ENCODE measurements at places on chromosomes 3 and 15.

- DNase-seq = no peak
These were observed 197.2 kb upstream of the RBMS3 start for GRCh38 chr3:29083676-29084075.

DNA sequence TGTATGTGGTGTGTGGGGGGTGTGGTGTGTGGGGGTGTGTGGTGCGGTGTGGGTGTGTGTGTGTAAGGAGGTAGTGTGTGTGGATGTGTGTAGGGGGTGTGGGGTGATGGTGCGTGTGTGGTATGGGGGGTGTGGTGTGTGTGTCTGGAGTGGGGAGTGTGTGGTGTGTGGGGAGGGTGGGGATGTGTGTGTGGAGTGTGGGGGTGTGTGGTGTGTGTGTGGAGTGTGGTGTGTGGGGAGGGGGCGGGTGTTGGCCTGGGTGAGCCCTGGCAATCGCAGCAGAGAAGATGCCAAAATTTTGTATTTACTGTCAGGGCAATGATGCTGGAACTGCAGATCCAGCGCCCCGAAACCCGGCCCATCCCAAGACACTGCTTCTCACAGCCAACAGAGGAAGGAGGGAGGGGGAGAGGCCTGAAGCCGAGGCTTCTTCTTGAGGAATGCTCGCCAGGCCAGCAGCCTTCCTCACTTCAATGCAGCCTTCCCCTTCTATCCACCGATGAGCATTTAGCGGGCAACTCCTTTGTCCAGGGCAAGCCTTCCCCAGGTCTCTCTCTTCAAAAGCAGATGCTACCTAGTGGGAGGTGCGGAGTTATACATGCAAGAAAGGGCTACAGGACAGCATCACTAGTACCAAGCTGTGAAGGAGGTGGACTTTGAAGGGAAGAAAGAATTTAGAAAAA lies 11.9 kb upstream of the SRP14 start:
- DNase-seq = no peak

GRCh38 chr3:138946663-138947494 lies at the start of the genes FOXL2 and FOXL2NB:
Gene FOXL2 (minus strand): TSS chr3:138947137. CDS start chr3:138946722, 415 bp downstream.
Gene FOXL2NB (plus strand): TSS chr3:138947217. CDS start chr3:138947365, 148 bp downstream.
- no peak for DNase-seq

DNA sequence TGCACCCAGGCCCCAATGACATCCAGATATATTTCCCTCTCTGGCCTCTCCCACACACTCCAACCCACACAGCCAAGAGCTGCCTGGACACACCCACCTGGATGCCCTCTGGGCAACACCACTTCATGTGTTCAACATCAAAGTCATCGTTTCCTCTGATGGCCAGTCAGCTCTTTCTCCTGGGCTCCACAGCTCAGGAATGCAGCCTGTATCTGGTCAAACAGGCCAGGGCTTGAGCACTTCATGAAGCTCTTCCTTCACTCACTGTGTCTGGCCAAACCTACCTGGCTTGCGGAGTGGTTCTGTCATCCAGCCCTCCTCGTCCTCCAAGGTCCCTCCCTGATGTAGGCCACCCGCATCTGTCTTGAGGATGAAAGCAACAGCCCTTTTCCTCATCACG lies 35.8 kb upstream of the SLC6A11 start:
- DNase-seq = no peak

GRCh38 chr3:42505849-42506410 lies 3.5 kb downstream of the VIPR1 start:
- DNase-seq = no peak

GRCh38 chr3:133074977-133075376 lies 36.8 kb downstream of the TMEM108 start:
- no peak for DNase-seq

DNA sequence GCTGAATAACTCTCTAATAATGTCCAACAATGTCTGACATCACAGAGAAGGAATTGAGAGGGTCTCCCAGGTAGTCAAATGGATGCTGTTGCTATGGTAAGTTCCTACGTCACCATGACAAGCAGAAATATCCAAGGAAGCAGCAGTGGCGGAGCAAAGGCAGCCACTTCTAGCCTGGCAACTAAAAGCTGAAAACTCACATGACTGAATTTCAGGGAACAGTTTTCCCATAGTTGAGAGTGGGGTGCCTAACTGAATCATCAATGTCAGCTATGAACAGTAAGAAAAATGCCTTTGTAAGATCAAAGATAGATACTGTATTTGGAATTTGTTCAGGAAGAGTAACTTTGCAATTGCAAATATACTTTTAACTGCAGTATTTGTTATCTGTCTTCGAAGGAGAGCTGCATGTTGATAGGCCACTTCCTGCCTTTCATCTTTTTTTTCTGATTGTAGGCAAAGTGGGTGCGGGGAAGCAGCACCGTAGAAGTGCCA lies 161.7 kb downstream of the BBX start:
- DNase-seq = no peak

GRCh38 chr3:94184781-94185180 lies 121.9 kb downstream of the NSUN3 start:
- DNase-seq = no peak

- no peak for DNase-seq
These were observed 55.9 kb upstream of the LARS2 start for GRCh38 chr3:45332493-45332892.

- no peak for DNase-seq
These were observed 131.0 kb downstream of the NTRK3 start for GRCh38 chr15:88125576-88125975.
